NCI-H2081 treated with DMSO at 0.1 percent for 48 hours (cell line): ENCODE measurements at places on chromosomes 13 and 19.

GRCh38 chr19:55113570-55114039, 3.8 kb downstream of the PPP1R12C start:
- DNase-seq, result no peak

DNA sequence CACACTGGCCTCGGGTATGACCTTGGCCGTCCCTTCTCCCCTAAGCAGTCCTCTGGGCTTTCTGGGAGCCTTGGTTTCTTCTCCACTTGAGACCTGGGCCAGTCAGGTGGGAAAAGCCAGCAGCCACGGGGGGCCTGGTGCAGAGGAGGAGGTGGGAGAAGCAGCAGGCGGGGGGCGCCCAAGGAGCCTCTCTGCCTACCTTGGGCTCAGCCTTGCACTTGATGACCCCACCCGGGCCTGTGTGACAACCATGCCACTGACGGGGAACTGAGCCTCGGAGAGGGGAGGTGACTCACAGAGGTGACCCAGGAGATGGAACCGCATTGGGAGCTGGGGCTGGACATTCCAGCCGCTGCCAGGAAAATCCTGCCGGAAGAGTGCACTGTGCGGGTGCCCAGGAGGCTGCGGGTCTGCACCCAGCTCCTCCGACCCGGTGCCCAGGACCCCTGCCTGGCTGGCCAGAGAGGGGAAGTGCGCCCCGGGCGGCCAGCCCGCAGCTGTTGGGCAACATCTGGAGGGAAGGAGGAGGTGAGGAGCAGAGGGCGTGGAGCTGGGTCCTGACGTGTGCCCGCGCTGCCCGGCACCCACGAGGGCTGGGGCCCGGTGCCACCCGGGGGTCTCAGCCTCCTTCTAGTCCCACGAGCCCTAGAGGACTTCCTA, 23.4 kb upstream of the SLC7A10 start:
- no peak for DNase-seq

DNA sequence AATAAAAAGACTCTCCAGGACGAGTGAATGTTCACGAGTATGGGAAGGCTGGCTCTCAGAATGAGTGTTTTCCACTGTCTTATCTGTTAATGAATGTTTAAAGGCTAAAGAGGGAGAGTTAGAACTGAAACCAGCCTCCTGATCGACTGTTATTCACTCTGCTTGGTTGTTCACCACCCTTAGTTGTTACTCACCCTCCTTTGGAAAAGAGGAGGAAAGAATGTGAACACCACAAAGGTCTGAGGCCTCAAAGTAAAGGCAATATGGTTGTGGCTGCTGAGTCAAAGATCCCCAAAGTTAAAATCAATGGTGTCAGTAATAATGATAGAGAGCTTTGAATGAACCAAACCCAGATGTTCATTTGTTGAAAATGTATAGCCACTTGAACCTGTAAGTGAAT, 1793.2 kb upstream of the PCDH20 start:
- no peak for DNase-seq

- DNase-seq, result no peak
Measured at GRCh38 chr19:56403261-56403660, 871 bp upstream of the ZNF583 start.

DNA sequence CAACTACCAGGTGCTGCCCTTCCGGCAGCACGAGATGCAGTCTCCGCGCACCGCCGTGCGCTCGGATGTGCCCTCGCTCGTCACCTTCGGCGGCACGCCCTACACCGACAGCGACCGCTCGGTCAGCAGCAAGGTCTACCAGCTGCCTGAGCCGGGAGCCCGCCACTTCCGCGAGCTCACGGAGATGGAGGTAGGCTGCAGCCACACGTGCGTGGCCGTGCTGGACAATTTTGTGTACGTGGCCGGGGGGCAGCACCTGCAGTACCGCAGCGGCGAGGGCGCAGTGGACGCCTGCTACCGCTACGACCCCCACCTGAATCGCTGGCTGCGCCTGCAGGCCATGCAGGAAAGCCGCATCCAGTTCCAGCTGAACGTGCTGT, 15.2 kb upstream of the CRTC1 start:
- no peak for DNase-seq

- DNase-seq, result peak; percentile 69
Measured at GRCh38 chr13:33723772-33724435, 94.0 kb upstream of the RFC3 start.

DNA sequence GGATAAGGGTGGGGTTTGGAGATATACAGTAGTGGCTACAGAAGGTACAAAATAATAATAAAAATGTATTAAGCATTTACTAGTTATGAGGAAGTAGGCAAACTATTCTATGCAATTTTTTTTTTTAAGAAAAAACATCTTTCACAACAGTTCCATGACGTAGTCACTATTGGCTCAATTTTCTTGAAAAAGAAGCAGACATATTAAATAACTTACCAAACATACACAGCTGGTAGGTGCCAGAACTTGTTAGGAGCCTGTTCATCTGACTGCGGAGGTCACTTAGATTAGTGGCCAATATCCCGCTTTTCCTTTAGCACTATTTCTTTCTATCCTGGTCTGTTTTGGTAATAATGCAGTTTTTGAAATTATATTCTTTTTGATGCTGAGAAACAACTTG, 593.5 kb downstream of the KCTD12 start:
- DNase-seq, result no peak

- no peak for DNase-seq
Measured at GRCh38 chr13:39129213-39129612, 91.0 kb downstream of the NHLRC3 start.

DNA sequence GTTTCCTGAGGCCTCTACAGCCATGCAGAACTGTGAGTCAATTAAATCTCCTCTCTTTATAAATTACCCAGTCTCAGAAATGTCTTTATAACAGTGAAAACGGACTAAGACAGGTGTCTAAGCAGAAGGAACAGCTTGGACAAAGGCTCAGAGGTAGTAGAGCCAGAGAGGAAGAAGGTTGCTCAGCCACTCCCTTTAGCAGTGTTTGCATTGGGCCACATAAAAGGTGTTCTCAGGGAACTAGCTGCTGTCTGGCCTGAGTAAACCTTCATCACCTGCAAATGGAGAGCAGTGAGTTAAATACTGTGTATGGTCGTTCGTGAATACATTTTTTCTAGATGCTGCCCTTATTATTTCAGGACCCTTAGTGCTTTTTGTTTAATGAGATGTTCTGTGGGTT, 383.4 kb downstream of the EFNB2 start:
- no peak for DNase-seq

DNA sequence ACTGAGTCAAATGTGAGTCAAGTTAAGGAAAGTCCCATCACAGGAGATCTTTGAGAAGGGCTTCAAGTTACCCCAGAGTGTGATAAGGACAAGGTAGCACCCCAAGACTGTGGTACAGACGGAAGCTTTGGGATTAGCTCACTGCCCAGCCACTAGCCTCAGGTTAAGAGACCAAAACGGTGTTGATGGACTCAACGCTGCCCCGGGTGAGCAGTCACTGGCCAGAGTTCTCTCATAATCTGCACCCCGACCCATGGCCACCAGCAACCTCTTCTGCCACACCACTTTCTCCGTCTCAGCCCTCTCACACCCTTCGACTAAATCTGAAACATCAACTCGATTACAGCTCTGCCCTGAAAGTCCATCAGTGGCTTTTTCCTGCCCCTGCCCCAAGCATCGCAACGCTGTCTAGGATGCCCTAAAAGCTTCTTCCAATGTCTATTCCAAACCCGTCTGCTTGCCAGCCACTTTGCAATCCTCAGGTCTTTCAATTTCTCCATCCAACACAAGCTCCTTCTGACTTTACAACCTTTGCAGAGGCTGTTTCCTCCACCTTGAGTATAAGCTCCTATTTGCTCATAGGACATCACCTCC, 5.6 kb downstream of the HNRNPL start:
- no peak for DNase-seq

- DNase-seq, result no peak
Measured at GRCh38 chr13:44703371-44703770, 127.2 kb upstream of the TSC22D1 start.

GRCh38 chr13:113791761-113792160, 32.7 kb downstream of the TMEM255B start:
- no peak for DNase-seq

DNA sequence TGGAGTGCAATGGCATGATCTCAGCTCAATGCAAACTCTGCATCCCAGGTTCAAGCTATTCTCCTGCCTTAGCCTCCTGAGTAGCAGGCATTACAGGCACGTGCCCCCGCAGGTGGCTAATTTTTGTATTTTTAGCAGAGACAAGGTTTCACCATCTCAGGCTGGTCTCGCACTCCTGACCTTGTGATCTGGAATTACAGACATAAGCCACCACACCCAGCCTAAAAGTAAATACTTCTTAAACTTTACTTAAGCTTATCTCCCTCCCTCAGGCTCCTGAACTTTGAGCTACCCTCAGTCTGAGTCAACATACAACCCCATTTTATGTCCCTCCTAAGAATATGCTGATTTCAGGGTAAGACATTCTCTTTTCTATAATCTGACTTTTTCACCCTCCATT, 66.1 kb downstream of the ZNF486 start:
- DNase-seq, result no peak

- no peak for DNase-seq
Measured at GRCh38 chr13:52599037-52599847, 43.0 kb upstream of the HNRNPA1L2 start.

- DNase-seq, result no peak
Measured at GRCh38 chr13:97436845-97437244, 2.9 kb downstream of the RAP2A start.

DNA sequence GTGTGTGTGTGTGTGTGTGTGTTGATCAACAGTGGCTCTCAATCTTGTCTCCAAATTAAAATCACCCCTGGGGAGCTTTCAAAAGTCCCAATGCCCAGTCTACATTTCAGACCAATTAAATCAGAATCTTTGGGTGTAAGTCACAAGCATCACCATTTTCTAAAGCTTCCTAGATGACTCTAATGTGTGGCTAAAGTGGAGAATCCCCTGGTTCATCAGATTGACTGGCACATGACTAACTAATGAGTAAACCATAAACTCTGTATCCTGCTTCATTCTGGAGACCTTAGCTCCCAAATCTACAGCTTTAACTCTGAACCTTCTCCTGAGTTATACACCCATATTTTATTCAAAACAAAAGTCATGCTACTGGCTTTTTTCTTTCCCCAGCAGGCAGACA, 131.3 kb downstream of the SUCLA2 start:
- no peak for DNase-seq

GRCh38 chr19:55693336-55693974, 18.4 kb downstream of the EPN1 start:
- no peak for DNase-seq

DNA sequence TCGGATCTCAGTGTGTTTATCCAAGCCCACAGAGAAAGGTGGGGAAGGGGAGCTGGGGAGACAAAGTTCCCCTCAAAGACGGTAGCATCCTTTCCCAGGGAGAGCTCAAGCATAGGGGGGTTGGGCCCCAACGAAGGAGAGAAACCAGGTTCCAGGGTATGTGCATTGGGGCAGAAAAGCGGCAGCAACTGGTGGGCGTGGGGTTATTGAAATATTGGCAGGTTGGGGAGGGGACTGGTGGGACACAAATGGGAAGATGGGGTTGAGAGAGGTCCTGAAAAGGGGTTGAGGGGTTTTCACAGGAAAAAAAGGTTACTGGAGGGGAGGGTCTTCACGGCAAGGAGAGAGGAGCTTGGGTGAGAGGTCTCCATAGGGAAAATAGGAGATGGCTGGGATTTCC, 1.0 kb downstream of the ASF1B start:
- no peak for DNase-seq

- no peak for DNase-seq
Measured at GRCh38 chr19:7366701-7367420, 18.1 kb downstream of the ARHGEF18 start.

DNA sequence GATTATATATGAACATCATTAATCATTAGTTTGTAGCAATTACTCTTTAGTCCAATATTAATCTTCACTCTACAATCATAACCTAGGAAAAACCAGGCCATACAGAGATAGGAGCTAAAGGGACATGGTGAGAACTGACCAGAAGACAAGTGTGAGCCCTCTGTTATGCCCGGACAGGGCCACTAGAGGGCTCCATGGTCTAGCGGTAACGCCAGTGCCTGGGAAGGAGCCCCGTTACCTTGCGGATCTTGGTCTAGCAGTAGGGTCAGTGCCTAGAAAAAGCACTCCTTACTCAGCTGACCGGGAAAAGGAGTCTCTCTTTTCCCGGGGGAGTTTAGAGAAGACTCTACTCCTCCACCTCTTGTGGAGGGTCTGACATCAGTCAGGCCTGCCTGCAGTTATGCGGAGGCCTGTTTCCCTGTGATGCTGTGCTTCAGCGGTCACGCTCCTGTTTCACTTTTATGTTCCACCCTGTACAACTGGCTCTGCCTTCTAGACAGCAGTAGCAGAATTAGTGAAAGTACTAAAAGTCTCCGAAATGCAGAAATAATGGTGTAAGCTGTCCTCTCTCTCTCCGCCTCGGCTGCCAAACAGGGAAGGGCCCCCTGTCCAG, 13.8 kb downstream of the OR7D4 start:
- no peak for DNase-seq

DNA sequence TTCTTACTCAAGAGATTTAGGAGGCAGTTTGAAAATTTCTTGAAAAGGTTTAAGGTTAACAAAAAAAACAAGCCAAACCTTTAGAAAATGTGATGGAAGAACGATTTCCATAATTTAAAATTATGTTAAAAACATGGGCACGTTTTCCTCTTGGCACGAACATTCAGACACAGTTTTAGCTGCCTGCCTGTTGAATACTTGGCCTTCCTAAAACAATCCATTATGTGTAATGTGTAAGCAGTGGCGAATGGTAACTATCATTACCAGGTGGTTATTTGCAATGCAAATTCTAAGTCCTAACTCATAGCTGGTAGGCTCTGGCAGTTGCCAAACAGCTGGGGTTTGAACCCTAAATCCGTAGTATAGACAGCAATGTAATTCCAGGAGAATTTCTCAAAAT, 1425.7 kb upstream of the SLC10A2 start:
- DNase-seq, result no peak

- DNase-seq, result no peak
Measured at GRCh38 chr13:45630791-45631190, 15.3 kb upstream of the ERICH6B start.

GRCh38 chr19:7447648-7448047, 41.2 kb downstream of the PEX11G start:
- DNase-seq, result no peak

- DNase-seq, result no peak
Measured at GRCh38 chr13:89554801-89555200, 1792.7 kb upstream of the MIR17HG start.

DNA sequence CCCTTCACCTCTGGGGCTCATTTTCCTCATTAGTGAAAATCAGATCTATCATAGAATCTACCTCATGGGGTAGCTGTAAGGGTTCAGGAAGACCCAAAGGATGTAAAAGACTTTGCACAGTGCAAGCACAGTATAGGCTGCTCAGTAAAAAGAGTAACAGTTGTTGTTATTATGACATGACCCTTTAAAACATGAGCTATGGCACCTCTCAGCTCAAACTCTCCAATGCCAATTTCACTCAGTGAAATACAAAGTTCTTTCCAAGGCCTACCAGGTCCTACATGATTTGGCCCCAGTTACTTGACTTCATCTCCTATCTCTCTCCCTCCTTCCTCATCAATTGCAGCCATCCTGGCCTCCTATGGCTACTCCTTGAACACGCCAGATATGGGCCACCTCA, 4.9 kb downstream of the SMG9 start:
- DNase-seq, result no peak

- DNase-seq, result no peak
Measured at GRCh38 chr13:32320528-32320927, 5.2 kb downstream of the BRCA2 start.

- DNase-seq, result no peak
Measured at GRCh38 chr13:103012646-103013045, 53.6 kb downstream of the SLC10A2 start.
